ENCODE measurements at places on chromosomes 4 and X.

- DNase-seq: no peak
Observed at GRCh38 chr4:38266616-38267015, 306.4 kb downstream of the PTTG2 start.

- DNase-seq: peak; percentile 60
Observed at GRCh38 chr4:153486281-153487151, 20.4 kb downstream of the TMEM131L start.

- DNase-seq: no peak
Observed at GRCh38 chr4:74111306-74111975, 12.4 kb upstream of the CXCL2 start.

DNA sequence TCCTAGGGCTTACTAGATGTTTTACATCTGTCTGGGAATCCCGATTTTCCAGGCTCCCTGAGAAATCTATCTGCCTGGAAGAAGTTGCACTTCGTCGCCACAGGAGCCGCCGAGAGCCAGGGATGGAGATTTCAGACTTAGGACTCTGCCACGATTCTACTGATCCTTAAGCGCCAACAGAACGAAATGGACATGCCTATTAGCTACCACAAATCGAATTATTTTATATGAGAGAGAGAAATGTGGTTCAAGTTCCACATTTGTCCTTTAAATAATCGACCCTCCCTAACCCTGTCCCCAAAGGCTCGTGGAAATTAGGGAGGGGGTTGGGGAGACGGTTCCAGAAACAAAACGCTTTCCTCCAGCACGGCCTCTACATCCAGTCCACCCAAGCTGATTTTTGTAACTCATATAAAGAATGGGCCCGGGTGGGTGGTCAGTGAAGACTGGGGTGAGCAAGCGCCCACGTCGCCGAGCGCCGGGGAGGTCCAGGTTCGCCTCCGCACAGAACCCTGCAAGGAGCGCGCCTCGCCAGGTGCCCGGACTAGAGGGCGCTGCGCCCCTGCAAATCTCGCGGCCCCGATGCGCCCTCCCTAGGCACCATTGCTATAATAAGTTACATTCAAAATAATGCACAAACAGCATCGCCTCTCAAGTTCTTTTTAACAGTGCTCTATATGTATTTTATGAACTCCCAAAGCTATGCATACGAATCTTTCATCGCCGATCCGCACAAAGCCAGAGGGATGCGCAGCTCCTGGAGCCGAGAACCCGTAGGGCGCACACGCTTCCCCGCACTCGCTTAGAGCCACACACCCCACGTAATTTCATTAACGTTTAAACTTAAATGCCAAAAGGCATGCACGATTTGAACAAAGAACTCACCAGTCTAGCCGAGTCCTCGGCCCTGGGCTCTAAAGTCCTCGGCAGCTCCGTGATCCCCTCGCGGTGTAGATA is 2.1 kb upstream of the FAT1 start:
- DNase-seq: peak; percentile 6

GRCh38 chr4:70195425-70195824 is at the start of gene ODAM:
TSS of gene ODAM (plus strand) at chr4:70195725. CDS start at chr4:70196544, 819 bp downstream.
- DNase-seq: no peak

- DNase-seq: no peak
Observed at GRCh38 chr4:139639654-139640053, 26.0 kb upstream of the MGST2 start.

DNA sequence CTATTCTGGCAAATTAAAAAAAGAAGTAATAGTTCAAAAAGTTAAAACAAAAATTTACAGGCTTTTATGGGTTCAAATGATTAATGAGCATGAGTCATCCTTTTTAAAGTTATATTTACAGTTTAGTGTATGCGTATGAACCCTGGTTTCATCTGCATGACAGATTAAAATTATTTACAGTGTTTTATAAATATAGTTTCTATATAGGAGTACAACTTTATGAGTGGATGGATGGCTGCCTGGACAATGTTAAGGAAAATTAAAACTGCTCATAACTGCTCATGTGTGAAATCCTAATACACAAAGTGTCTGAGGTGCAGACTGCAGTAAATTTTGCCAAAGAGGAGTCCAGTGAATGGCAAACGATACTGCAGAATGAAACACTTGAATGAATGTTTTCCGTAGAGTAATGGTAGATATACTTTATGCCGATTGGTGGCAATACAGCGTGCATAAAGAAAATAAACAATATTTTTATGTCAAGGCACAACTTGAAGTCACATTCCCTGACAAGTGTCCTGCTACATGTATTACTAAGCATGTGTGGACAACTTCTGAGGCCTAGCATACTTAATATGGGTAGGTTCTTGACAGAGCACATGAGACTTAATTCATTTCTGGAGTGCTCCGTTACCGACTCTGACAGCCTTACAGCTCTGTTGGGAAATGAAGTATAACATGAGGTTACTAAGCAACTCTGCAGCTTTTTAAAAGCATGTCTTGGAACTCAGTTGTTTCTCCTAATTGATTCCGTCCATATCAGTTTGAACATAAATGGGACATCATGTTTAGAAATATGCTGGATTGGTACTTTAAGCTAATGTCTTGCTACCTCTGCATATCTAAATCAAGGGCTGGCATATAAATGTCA is 985.6 kb upstream of the PCDH7 start:
- DNase-seq: no peak

- peak; percentile 74 for DNase-seq
Observed at GRCh38 chrX:100654261-100654660, 10.3 kb downstream of the SRPX2 start.

DNA sequence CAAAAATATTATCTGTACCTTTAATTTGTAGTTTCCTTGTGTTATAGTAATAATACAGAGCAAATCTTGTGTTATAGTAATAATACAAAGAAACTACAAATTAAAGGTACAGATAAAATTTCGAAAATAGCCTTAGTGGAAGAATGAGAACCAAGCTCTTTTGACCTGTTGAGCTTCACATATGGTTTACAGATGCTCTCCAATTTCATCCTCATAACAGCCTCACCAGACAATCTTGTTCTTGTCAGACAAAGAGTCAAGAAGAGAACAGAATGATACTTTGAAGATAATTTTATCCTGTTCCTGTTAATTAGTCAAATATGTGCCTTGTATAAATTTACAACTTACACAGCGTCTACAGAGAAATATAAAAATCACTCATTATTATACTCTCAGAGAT is 12.8 kb downstream of the ATXN3L start:
- DNase-seq: peak; percentile 8

GRCh38 chr4:182975806-182976205 is 58.6 kb upstream of the DCTD start:
- DNase-seq: no peak

GRCh38 chr4:43316813-43317212 is 424.3 kb downstream of the GRXCR1 start:
- DNase-seq: no peak

- peak; percentile 11 for DNase-seq
Observed at GRCh38 chr4:168475745-168476144, 4.5 kb downstream of the DDX60L start.

DNA sequence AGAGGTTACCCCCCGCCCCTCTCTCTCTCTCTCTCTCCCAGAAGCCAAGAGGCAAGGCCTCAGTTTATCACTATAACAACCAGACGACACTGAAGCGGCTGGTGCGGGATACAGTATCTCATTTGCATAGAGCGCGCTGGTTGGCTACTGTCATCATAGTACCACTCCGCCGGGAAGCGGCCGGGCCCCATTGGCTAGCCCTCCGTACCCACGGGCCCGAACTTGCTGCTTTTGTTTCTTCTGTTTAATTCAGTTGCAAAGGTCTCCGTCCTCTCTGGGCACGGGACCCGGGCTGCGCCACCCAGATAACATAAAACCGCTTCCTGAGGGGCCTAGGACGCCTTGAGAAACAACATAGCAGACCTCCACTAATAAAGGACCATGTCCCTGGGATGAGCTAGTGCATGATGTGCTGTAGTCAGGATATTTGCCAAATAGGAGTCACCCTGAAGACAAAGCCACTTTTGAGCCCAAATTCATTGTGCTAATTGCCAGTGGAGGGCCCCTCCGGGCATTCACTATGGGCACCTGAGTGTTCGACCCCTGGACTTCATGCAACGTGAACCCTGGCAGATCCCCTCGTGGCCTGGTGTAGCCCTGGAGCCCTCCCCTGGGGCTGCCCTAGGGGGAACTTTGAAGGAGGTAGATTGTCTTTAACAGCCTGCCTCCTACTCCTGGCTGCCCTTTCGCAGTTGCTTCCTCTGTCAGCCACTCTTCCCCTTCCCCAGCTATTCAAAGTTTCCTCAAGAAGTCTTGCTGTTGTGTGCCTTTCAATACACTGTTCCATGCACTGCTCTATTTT is at the start of gene PCYT1B:
Gene PCYT1B (minus strand): TSS at position 91 of the 802 bp plus-strand sequence. CDS start 242 bp downstream, outside the sequence.
- peak; percentile 94 for DNase-seq

GRCh38 chr4:94660614-94661013 is 97.1 kb upstream of the BMPR1B start:
- DNase-seq: no peak

GRCh38 chr4:29805245-29805644 is 914.9 kb upstream of the PCDH7 start:
- DNase-seq: peak; percentile 5

DNA sequence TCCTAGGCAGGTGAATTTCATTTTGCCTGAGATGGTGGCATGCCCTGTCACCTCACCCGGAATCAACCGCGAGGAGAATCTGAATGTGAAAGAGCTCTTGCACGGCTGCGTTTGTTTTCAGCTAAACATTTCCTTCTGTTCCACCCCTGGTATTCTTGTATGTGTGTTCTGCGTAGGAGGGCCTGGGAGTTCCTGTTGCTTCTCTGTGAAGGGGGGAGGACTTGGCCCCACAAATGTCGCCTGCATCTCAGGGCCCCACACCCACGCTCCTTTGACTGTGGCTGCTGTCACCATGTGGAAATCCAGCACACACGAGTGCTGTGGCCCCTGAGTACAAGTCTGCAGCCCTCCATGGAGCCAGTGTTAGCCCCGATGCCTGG is 45.8 kb upstream of the CLCN4 start:
- no peak for DNase-seq

GRCh38 chr4:38983291-38983690 is 48.9 kb downstream of the TMEM156 start:
- DNase-seq: no peak

DNA sequence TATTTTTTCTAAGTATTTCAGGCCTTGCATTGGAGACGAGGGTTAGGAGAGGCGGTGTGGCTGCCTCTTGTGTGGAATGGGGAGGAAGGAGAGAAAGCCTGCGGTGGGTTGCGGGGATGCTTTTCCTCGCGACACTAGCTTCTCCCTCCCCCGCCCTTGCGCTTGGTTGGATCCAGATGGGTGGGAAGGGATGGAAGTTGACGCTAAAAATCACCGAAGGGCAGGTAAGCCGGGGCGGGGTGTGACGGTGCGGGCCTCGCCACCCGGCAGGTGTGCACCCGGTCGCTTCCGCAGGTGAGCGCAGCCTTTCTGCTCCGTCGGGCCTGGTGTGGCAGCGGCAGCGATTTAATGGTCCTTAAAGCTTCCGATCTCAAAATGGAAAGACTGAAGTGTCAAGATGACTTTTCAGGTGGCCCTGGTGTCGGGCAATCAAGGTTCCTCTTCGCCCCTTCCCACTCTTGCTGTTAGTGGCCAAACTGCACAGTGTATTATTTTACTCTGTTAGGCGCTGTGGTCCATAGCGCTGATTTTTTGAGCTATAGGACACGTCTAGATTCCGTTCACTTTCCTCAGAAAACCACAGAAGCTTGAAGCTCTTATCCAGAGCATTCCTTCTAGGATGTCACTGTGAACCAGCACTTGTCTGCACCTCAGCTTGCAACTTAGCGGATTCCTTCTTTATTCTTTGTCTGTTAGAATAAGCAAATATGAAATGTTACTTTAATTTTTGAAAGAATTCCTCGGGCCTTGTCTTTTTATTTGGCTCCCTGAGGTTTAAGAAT is 765 bp downstream of the ENOPH1 start:
- peak; percentile 61 for DNase-seq

GRCh38 chr4:25377572-25378436 is 741 bp downstream of the ANAPC4 start:
- no peak for DNase-seq

DNA sequence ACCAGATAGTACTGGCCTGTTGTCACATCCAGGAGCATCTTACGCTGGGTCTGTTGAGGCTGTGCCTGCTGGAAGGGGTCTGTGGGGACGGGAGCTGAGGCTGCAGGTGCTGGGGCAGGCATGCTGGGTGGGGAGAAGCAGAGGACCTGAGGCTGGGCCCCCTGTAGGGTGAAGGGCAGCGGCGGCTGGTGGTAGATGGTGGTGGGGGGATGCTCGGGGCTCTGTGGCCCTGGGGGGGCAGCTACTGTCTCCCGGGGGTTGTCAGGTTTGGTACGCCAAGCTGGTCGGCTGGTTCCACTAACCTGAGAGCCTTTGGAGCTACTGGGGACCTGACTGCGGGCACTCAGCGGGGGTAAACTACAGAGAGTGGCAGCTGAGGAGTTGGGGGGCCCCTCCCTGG is 7.8 kb downstream of the C4orf54 start:
- no peak for DNase-seq

GRCh38 chr4:36082817-36083216 is 161.5 kb downstream of the ARAP2 start:
- no peak for DNase-seq

GRCh38 chr4:11230866-11231265 is 197.8 kb downstream of the HS3ST1 start:
- peak; percentile 66 for DNase-seq

DNA sequence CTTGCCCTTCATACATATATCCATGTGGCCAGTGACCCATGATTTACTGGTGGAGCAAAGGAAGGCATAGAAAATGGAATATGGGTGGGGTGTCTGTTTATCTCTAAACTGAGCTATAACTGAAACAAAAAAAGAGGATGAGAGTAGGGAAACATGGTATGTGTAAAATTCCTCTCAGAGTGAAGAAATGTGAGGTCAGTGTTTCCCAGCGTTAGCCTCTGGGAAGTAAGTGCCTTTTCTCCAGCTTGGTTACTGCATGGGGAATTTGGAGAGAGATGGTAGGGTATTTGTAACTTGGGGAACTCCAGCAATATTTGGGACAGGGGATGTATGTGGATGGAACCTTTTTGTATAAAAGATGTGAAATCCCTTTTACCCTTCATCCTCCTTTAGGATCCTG is 89.4 kb downstream of the AFF1 start:
- DNase-seq: no peak

- DNase-seq: no peak
Observed at GRCh38 chr4:46830971-46831454, 78.0 kb downstream of the COX7B2 start.

- DNase-seq: no peak
Observed at GRCh38 chrX:119880076-119880475, 8.4 kb downstream of the NDUFA1 start.

- no peak for DNase-seq
Observed at GRCh38 chrX:14896273-14896672, 23.1 kb downstream of the MOSPD2 start.

- DNase-seq: no peak
Observed at GRCh38 chrX:113330416-113330815, 489.8 kb upstream of the AMOT start.

DNA sequence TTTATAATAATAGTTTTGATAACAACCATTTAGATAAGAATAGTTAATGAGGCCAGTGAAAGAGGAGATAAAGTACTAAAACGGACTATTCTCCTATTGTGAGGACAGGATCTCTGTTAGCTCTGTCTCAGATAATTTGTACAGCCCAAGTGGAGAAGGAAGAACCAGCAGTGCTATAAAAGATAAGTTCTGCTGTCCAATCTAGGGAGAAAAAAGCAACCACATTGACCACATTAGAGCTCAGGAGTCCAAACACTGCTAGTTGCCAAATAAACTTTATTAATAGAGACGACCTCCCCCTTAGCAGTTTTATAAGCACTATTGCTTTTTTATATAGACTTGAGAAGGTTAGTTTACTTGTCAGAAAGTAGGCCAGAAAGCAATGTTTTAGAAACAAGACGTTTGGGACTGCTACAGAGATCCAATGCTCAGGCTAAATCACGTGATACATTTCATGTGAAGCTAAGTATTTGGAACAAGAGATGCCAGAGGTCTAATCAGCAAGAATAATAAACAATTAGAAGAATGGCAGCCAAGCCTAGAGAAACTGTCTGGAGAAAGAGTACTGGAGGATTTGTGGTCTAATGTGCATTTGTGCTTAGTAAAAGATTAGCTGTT is 15.9 kb downstream of the IL15 start:
- peak; percentile 10 for DNase-seq

Measured in NCI-H82 (cell line).